NCI-H1105 (cell line): ENCODE measurements at places on chromosomes 1 and 21.

- no peak for DNase-seq
Observed at GRCh38 chr1:85278853-85279314, 2.5 kb upstream of the BCL10 start.

DNA sequence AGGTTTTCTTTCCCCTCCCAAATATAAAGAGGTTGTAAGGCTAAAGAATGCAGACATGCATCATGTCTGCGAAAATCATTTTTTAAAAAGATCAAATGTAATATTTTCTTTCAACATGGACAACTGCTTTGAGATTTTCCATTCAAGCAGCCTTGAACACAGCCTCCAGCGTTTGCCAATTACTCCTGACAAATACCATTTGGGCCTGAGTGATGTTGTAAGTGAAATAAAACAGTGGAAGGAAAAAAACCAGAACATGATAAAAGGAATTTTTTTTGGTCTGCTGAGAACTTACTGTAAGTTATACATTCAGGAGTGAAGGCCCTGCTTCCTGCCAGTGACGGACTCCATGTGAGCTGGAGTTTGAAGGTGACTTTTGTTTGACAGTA lies 37.2 kb downstream of the SETD4 start:
- no peak for DNase-seq

GRCh38 chr1:152585586-152585985 lies 5.3 kb upstream of the LCE3D start:
- no peak for DNase-seq

- DNase-seq, result no peak
Observed at GRCh38 chr1:245583081-245583480, 428.3 kb downstream of the KIF26B start.

DNA sequence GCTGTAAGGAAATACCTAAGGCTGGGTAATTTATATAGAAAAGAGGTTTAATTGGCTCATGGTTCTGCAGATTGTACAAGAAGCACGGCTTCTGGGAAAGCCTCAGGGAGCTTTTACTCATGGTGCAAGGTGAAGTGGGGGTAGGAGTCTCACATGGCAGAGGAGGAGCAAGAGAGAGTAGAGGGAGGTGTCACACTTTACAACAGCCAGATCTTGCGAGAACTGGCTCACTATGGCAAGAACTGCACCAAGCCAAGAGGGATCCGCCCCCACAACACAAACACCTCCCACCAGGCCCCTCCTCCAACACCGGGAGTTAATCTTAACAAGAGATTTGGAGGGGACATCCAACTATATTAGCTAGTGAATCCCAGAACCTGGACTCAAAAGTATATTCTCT lies 135.4 kb upstream of the SOD1 start:
- no peak for DNase-seq

DNA sequence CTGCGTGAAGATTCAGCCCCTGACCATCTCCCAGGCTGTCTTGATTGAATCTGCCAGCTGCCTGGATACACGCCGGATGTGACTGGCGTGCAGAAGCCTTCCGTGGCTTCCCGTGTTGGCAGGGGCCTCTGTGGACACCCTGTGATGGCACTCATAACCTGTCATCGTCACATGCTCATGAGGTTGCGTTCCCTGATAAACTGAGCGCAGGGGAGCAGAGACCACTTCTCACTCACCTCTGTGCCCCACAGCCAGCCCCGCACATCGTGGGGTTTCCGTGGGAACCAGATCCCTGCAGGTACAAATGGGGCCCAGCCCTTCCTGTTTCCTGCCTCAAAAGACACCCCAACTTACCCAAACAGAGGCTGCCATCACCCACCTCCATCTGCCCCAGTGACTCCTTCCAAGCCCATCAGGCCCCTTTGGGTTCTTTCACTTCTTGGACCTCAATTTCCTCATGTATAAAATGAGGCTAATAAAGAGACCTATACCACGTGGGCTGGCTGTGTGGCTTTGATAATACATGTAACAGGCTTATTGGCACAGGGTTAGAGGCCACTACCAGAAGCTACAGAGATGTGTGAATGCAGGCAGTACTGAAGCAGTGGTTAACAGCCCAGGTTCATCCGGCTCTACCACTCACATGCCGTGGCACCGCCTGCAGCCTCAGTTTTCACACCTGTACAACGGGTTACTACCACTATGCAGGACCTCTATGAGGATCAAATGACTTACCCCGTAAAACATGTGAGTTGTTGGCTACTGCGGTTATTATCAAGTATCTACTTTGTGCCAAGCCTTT lies 23.6 kb downstream of the HTR6 start:
- no peak for DNase-seq

DNA sequence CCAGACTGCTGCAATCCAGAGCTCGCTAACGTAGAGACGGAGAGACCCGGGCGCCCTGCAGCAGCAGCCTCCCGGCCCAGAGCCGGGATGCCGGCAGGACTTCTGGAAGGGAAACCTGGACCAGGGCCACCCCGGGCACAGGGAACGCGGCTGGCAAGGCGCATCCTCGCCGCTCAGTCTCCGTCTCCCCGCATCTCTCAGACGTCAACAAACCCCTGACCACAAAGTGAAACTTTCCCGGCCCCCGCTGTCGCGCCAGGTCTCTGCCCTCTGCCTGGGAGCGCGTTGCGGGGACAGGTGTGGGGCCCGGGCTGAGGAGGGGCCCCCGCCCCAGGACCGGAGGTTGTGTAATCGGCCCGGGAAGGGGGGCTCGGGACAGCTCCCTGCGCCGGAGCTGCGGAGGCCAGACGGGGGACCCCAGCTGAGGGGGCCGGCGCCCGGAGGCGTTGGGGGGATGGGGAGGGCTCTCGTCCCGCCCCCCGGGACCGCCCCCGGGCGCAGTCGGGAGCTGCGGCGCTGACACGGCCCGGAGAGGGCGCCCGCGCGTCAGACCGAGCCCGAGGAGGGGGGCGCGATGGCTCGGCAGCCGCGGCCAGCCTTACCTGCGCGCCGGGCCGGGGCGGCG lies 116.6 kb upstream of the HIVEP3 start:
- peak; percentile 84 for DNase-seq
